NCI-H146 (cell line): ENCODE measurements at places on chromosomes 12 and 14.
A peak's percentile ranks its signal among the peaks of the same experiment; 100 is the strongest.

DNA sequence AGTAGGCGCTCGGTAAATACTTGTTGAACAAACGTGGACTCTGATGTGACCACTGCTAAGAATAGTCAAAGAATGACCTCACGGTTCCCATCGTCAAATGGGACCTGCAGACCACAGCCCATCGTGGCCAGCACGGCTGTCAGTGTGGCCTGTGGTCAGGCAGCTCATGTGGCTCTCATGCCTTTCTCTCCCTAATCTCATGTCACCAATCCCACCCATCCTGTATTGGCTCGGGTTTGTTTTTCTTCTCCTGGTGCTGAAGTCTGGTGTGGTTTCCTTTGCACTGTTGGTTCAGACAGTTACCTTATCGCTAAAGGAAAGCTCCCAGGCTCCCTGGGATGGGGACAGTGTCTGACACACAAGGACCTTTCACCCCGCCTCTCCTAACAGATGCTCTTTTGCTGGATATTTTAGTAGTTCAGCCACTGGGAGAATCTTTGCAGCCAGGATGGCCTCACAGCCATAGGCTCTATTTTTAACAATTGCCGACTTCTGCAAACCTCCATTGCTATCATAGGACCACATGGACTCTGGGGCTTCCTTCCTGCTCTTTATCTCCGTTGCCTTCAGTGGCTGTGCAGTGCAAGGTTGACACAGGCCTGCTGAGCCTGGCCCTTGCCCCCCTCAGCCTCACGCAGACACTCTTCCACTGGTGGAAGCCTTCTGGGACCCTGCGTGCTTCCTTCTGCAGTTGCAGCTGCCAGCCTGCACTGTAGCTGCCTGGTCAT is 293.1 kb upstream of the FKBP4 start:
- no peak for DNase-seq

DNA sequence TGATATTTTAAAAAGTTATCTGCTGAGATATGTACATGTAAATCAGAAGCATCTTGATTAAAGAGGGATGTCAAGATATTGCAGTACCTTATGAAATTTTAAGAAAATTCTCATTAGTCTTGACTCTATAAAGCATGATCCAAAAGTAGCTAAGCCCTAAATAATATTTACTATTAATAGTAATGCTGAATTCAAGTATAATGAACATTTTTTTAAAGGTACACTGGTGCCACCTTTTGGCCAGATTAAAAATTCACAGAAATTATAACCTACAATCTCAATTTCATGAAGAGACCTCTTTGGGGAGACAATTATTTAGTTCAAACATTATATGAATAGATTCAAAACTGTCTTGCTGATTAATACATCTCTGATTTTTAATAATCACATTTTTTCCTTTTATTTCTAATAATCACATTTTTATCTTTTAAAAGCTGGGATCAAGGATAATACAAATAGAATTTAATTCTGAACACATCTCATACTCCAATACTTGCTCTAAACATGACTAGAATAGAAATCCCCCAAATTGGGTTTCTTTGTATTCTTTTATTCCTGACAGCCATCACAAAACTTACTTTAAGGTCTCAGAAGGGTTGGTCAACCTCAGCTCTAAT is 13.4 kb downstream of the AKAP5 start:
- DNase-seq = peak; percentile 3

DNA sequence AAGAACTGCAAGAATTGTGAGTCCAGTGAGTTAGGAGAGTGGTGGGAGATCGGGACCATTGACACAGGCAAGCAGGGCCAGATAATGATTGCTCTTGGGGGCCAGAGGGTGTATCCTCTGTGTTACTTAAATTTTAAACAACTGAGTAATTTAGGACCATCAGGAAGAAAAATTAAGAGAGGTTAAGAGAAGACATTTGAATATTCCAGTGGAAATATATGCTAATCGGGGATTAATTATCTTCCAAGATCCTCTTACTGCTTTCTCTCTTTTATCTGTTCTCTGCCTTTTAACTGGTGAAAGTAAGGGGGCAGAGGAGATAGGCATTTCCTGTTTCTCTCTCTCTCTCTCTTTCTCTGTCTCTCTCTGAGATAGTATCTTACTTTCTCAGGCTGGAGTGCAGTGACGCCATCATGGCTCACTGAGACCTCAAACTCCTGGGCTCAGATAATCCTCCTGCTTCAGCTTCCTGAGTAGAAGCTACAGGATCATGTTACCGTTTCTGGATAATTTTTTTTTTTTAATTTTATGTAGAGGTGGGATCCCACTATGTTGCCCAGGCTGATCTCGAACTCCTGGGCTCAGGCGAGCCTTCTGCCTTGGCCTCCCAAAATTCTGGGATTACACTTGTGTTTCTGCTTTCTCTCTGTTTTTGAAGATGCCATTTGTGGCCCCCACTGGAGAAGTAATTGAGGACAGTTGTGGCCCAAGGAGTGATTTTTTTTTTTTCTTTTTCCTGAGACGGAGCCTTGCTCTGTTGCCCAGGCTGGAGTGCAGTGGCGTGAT is 85.1 kb downstream of the DIP2B start:
- DNase-seq = no peak

DNA sequence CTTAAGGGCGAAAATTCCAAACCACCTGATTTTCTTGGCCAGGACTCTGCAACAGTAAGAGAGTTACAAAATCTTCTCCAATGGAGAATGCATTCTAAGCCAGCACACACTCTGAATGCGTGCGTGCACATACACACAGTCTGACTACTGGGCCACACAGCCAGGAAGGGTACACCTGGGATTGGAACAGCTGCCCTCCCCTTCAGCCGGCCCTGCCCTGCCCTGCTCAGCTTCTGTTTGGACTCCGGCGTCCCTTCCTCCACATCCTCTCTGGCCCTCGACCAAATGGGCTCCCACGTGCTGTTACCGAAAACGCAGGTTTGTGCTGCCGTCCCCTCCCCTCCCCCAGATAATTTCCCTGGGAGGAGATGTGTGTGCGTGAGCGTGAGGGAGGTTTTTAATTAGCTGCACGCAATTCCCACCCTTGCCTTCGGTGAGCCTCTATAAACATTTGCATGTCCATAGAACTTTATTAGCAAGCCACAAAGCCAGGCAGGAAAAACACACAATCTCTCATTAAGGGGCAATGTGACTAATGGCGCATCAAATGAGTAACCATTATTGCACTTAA is 43.0 kb downstream of the CCNK start:
- DNase-seq = no peak

DNA sequence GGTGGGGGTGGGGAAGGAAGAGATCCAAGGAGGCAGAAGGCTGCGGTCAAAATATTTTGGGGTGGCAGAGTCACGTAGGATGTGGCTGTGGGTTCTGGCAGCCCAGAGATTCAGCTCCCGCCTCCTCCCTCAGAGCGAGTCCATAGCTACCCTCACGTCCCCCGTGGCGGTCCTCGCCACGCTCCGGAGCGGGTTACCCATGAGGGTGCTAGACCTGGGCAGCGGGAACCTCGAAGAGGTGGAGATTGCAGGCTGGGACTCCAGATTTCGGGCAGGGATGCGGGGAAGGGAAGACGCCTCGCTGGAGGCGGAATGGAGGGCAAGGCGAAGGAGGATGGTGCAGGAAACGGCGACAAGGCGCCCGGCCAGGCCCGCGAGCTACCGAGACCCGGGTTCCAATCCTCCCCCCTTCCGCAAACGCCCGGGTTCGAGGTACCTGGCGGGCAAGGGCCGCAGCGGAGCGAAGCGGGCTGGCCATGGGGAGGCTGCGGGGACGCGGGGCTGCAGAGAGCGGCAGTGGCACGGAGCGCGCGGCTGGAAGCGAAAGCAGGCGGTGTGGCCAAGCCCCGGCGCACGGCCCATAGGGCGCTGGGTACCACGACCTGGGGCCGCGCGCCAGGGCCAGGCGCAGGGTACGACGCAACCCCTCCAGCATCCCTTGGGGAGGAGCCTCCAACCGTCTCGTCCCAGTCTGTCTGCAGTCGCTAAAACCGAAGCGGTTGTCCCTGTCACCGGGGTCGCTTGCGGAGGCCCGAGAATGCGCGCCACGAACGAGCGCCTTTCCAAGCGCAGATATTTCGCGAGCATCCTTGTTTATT is 46.2 kb downstream of the BCAT1 start:
- no peak for DNase-seq

GRCh38 chr12:34301251-34302130 is 279.2 kb downstream of the ALG10 start:
- no peak for DNase-seq

DNA sequence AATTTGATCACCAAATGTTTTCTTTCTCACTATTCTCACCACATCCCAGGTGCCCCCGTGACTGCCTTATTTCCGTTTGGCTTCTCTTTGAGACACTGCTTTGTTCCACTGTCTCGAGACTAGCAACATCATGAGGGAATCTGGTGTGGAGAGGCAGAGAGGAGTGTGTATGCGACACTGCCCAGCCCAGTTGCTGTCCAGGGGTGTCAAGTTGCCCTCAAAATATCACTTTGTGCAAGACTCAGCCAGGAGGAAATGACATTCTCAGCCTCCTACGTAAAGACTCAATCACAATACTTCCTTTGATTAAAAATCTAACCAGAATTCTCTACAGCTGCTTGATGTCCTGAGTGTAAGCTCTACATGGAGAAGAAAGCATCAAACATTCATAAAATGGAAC is 48.2 kb upstream of the EEA1 start:
- no peak for DNase-seq

GRCh38 chr14:91211017-91211416 is 33.5 kb downstream of the GPR68 start:
- no peak for DNase-seq

GRCh38 chr12:105099356-105099755 is 8.2 kb upstream of the WASHC4 start:
- no peak for DNase-seq

DNA sequence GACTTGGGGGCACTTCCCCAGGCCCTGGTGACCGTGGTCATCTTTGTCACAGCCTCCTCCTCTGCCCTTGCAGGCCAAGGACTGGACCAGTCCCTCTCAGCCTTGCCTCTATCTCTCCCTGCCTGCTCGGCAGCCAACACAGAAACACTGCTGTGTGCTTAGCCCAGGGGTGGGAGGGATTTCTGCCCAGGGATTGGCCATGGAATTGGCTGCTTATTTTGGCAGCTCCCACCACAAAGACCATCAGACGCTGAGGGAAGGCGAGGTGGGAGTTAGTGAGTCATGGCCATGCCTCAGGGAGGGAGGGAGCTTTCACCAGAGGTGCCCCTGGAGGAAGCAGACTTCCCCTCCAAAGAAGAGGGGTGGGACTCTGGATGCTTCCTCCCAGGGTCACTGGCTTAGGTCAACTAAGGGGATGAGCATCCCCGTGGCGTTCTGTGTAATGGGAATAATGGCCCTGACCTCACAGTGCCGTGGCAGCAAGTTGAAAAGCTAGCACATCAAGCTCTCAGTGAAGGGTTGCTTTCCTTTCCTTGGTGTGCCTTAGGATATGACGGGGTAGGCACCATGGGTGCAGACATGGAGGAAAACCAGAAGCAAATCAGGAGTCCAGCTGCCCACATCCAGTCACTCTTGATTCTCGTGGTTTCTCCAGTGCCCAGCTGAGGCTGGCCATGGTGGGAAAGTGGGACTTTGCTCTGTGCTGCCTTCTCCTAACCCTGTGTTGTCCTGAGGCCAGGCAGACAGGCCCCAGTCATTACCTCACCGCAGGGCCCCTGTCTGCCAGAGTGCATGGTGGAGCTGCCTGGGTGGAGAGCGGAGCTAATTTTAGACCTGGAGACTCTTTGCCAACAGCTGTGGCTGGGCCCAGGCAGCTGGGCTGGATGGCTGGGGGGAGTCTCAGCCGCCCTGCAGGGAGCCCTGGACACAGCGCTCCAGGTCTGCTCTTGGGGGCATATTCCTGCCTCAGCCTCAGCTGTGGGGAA is 21.4 kb downstream of the B4GALNT3 start:
- DNase-seq = peak; percentile 86

DNA sequence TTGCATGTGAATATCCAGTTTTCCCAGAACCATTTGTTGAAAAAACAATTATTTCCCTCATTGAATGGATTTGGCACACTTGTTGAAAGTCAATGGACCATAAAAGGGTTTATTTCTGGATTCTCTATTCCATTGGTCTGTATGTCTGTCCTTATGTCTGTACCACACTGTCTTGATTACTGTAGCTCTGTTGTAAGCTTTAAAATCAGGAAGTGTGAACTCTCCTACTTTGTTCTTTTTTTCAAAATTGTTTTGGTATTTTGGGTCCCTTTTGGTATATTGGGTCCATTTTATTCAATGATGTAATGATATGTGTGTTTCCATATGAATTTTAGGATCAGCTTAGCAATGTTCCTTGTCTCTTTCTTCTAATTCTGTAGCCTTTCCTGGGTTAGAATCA is 64.8 kb downstream of the PPP2R5C start:
- DNase-seq = no peak

GRCh38 chr12:2614341-2614740 is 180.4 kb upstream of the FKBP4 start:
- DNase-seq = no peak

DNA sequence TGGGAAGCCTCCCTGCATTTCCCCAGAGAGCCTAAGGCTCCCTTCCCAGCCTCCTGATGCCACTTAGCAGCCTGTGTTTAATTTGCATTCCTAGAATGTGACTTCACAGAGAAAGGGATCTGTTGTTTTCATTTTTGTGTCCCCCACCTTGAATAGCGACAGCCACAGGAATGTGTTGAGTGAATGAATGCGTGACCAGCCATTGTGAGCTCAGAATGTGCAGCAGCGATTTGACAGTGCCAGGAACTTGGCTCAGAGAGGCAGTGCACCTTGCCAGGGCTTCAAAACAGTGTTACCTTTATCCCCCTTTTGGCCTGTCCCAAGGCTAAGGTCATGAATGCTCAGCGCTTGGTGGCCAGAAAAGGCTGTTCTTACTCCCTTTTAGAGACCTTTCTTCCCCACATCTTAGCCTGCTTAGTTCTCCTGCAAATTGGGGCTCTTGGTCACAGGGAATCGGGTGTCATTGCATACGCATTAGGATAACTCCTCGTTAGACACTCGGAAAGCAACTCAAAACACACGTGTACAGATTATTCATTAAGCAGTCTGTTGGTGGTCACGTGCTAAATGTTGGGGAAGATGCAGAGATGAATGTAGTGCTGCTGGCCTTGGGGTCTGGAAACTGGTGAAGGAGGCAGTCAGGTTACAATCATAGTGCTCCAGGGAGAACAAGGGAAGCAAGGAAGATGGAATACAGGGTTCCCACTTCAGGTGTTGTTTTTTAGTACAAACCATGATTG is 9.8 kb downstream of the NTF3 start:
- no peak for DNase-seq

GRCh38 chr12:132349501-132350131 is 20.2 kb upstream of the GALNT9 start:
- no peak for DNase-seq

GRCh38 chr14:82786483-82786880 is 1252.8 kb upstream of the SEL1L start:
- DNase-seq = no peak
